ENCODE measurements at places on chromosomes 12 and 14.

DNA sequence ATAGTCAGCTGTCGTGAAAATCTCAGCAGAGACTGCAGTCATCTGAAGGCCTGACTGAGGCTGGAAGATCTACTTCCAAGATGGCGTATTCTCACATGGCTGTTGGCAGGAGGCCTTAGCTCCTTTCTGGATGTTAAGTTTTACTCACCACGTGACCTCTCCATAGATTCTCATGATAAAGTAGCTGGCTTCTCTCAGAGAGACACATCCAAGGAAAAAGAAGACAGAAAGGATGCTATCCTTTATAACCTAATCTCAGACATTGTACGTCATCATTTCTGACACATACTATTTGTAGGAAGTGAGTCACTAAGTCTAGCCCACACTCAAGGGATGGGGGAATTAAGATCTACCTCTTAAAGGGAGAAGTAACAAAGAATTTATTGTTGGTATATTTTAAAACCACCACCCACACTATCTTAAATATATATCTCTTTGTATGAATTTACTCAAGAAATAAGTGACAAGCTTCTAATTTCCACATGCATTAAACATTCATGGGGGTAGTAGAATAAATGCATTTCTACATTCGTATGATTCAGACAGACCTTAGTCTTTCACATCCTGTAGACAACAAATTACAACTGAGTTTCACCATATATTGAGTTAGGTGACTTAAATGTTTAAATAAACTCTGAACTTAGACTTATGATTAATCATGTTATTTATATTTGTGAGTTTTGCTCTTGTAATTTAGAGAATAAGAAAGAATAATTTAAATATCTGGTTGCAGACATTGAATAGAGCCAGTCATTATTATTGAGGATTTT, 411.0 kb downstream of the LRIG3 start:
- no peak for DNase-seq

DNA sequence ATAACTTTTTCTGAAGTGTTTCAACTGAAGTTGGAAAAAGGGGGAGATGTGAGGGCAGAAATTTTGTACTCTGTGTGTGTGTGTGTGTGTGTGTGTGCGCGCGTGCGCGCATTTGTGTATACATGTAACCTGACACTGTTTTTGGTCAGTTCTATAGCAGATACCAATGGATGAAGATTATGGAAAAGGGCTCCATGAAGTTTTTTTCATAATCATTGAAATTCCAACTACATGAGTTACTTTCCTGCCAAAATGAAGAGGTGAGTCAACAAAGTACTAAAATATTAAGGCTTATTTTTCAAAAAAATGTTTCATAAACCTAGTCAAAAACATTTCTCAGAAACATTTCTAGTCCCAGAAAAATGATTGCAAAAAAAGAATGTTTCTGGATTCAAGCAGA, 25.7 kb upstream of the CERS5 start:
- DNase-seq: no peak

GRCh38 chr14:58808828-58809227, 171.1 kb downstream of the DACT1 start:
- no peak for DNase-seq

DNA sequence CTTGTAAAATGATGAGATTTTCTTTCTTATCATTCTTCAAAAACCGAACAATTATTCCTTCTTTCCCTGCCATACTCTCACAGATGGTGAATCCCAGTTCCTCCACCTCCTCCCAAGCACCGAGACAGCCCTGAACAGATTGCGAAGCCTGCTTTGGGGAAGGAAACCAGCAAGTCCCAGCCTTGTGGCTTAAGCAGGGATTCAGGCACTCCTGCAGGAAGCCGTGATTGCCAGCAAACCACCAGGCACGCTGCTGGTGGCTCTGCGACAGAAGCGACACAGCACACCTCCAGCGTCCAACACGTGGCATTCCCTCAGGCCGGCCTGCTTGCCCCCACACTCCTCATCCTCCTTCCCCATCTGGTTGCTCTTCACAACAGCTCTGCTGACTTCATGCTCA, 237.7 kb downstream of the GXYLT1 start:
- peak; percentile 5 for DNase-seq

DNA sequence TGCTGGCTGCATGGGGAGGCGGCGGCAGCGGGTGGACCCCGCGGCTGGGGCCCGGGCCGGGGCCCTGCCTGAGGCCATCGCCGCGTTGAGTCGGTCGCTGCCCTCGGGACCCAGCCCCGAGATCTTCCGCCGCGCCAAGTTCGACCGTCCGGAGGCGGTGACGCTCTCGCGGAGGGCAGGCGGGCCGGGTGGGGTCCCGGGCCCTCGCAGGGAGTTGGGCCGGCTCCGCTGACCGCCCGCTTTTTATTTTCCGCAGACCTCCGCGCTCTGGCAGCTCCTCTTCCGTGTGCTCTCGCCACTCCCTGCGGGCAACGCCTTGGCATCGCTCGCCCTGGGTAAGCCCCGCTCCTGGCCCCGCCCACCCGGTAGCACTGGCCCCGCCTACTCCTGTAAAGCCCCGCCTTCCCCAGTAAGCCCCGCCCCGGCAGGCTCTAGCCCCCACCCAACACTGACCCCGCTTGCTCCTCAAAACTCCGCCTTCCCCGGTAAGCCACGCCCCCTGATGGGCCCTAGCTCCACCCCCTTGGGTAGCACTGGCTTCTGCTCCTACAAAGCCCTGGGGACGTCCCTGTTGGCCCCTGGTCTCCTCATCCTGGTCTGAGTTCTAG, 424 bp downstream of the TEDC1 start:
- peak; percentile 78 for DNase-seq

GRCh38 chr12:107349008-107349747, 255.8 kb upstream of the CRY1 start:
- DNase-seq: peak; percentile 24

- DNase-seq: no peak
These were observed 16.8 kb upstream of the CCDC91 start for GRCh38 chr12:28173440-28173839.

GRCh38 chr12:63382930-63383329, 231.9 kb upstream of the AVPR1A start:
- no peak for DNase-seq

DNA sequence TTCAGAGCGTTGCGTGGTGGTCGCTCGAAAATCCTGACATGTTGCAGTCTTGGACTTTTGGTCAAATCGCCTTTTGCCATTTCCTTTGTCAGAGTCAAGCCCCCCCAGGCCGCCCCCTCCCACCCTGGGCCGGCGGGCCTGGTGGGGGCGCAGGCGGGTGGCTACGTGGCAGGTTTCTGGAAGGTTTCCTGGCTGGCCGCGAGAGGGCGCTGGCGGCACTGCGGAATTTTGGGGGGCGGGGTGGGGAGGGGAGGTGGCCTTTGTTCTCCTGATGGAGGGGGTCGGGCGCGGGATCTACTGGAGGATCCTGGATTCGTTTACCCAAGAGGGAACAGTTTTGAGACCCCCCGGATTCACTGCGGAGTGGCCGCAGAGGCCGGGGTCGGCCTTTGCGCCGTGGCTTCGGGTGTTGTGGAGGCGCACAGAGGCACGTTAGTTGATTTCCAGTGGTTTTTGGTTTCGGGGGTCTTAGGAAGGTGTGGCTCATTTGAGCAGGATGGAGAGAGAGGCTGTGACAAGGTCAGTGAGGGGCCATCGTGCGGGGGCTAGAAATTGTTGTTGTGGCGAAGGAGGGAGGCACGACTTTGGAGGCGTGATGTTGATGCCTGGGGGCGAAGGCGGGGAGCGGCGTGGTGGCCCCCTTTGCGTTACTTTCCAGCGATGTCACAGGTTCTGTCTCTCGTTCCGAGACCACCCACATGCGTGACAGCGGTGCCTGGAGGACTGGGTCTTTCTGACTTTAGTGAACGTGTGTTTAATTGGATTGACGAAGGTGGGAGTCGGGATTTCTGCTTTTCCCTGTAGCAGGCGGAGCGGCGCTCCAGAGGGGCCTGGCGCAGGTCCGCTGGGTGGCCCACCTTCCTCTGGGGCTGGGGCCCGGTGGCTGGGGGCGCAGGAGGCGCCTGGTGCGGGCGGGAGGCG, 1.4 kb downstream of the MEG3 start:
- no peak for DNase-seq

GRCh38 chr12:28574746-28575592, 384.7 kb downstream of the CCDC91 start:
- DNase-seq: no peak

DNA sequence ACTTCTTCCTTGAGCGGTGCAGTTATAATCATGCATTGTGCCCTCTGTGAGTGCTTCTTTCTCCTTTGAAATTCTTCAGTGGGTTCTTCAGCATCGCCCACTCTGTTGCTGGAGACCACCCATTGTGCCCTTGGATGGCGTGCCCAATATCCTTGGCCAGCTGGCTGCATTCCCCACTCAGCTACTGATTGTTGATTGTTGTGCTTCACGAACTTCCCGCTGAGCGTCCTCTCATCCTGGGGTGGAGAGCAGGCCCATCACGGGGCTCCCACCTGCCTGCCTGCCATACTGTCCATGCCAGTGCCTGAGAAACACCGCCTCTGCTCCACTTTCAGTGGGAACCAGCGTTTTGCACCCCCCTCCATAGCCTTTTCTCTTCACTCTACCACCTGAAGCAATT, 8.6 kb upstream of the SSTR1 start:
- DNase-seq: no peak

- peak; percentile 11 for DNase-seq
These were observed 15.2 kb upstream of the RXYLT1 start for GRCh38 chr12:63764481-63764880.

GRCh38 chr12:94204499-94205247, 56.3 kb downstream of the PLXNC1 start:
- no peak for DNase-seq

- DNase-seq: no peak
These were observed 2.9 kb downstream of the RILPL2 start for GRCh38 chr12:123433615-123434014.

DNA sequence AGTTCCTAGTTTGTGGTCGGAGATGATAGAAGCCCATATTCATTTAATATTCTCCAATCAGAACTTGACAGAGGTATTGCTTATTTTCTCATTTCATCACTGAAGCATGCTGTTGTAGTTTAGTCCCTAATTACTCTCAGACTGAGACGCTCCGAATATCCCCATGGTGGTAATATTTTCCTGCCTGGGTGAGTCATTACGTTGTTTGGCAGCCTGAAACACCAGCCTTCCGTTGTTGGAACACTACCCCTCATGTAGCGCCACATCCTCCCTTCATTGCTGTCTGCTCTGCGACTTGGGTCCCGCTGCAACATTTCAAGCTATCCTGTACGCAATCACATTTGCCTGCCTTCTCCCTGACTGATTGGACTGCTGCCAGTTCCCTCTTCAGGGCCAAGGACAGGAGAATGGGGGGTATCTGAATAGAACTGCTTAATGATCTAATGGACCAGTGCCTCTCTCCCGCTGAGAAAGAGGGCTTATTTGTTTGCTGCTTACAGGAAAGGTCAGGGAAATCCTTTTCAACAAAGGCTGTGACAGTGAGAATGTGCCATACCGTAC, 369.1 kb downstream of the NPAS3 start:
- DNase-seq: peak; percentile 35

DNA sequence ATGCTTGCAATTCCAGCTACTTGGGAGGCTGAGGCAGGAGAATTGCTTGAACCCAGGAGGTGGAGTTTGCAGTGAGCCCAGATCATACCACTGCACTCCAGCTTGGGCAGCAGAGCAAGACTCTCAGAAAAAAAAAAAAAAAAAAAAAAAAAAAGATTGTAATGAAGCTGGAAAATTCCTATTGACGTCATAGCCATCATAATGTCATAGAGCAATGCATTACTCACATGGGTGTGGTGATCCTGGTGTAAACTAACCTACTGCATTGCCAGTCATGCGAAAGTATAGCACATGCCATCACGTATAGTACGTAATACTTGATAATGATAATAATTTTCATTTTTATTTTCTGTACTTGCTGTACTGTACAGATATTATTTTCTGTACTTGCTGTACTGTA, 42.7 kb upstream of the NID2 start:
- DNase-seq: no peak

DNA sequence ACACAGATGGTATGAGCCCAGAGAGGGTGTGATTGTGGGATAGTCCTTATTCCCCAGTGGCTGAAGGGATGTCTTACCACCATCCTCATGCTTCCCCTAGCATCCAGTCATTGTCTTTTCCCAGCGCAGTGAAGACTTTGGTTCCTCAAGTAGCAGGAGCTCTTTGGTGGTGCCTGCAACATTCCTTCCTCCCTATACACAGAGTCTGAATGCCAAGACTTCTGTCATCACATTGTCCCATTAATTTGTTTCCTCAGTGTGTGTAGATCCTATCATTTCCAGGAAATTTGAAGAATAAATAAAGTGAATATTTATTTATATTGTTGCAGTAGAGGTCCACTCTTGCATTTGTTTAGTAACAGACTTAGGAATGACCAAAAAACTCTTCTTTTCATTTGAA, 147.2 kb downstream of the DACT1 start:
- DNase-seq: no peak

DNA sequence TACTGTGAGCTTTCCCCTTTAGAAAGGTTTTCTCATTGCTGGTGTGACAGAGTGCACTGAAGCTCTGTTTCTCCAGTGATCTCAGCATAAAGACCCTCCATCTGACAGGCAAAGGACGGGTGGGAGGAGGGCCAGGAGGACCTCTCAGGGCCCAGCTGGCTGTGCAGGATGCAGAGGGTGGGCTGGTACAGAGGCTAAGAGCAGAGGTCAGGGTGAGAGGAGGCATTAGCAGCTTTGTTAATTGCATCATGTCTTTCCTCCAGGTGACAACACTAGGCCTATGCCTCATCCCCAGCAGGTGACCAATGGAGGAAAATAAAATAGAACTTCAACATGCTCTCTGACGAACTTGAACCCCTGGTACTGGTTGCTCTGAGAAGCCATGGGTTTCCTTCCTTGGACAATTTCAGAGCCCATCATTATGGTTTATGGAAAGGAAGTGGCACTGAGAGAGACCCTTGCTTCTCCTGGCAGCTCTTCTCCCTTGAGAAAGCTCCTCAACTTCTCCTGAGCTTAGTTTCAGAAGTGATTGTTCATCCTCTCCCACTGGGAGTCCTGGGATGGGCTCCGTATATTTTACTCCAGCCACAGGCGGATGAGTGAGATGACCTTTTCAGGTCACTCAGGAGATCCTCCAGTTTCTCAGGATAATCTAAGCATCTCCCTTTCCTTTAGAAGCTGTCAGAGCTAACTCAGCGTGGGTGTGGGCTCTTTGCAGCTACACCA, 45.8 kb upstream of the ATP23 start:
- DNase-seq: no peak

DNA sequence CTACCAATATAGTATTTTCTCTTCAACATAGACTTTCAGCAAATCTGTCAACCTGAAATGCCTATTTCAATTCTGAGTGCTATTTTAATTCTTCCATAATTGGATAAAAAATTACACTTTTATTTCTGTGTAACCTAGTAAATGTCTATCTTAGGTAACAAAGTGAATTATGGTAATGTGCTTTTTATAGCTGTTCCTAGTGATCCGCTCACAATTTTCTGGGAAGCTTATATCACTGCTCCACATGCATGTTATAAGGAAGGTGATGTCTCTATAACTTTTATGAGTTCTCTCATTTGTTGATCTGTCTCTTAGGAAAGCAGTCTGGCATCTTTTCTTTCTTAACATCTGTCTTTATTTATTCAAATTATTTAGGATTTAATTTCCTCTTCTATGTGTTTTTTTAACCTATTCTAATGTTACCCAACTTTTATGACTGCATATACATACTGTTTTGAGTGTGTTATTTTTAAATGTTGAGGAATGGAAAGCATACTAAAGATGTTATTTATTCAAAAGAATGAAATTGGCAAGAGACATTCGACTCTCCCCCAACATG, 777.1 kb upstream of the MDGA2 start:
- no peak for DNase-seq

GRCh38 chr14:88305528-88306322, 17.3 kb downstream of the KCNK10 start:
- no peak for DNase-seq

Measured in neural progenitor cell (in vitro differentiated cells).